NCI-H524 (cell line): ENCODE measurements at places on chromosomes 6 and 20.

GRCh38 chr20:3614466-3614865, 48.7 kb downstream of the GFRA4 start:
- DNase-seq, result no peak

DNA sequence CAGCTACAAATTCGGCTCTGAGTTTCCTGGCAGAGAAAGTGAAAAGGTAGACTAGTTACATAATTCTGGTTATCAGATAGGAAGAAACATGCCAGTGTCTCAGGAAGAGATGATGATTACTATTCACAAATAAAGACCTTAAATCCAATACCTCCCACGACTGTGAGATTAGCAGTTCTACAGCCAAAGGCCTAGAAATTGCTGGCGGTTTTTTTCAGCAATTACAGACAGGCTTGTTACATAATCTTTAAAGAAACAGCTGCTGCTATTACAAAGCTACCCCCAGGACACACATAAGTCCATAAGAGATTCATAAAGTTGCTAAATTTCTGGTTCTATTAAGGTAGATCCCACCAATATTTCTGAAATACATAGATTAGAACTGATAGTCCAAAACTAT, 40.2 kb downstream of the PIGU start:
- no peak for DNase-seq

DNA sequence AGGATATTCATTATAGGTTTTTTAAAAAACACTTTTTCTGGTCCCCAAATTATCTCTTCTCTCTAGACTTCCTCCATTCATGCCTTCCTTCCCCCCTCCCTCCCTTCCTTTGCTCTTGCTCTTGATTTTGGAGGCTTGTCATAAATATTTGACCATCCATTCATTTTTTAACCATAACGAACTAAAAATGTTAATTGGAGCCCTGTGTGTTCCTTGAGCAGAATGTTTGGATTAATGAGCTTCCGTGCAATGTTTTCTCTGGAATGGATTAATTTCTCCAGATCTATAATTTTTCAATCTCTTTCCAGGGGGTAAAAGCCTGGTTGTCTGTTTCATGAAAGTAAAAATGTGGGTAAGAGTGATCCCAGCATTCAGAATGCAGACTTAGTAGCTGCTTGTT, 155.5 kb downstream of the ESR1 start:
- DNase-seq, result no peak

DNA sequence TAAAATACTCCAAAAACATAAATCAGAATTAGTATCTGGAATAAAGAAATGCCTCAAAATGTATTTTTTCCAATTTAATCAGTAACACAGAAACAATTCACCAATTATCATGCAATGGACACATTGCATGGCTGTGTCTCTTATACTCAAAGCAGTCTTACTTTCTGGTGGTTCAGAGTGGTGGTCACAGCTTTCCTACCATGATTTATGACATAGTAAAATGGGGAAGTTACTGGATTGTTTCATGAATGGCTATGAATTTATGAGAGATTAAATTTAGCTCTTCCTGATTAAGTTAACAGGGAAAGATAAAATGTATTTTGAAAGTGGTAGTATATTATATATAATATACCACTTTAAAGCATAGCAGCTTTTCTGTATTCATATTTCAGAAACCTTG, 331.5 kb upstream of the MAP3K7 start:
- DNase-seq, result no peak

- DNase-seq, result no peak
Measured at GRCh38 chr6:42471142-42471541, 19.4 kb upstream of the TRERF1 start.

GRCh38 chr6:129596522-129596921, 113.5 kb downstream of the ARHGAP18 start:
- DNase-seq, result no peak

DNA sequence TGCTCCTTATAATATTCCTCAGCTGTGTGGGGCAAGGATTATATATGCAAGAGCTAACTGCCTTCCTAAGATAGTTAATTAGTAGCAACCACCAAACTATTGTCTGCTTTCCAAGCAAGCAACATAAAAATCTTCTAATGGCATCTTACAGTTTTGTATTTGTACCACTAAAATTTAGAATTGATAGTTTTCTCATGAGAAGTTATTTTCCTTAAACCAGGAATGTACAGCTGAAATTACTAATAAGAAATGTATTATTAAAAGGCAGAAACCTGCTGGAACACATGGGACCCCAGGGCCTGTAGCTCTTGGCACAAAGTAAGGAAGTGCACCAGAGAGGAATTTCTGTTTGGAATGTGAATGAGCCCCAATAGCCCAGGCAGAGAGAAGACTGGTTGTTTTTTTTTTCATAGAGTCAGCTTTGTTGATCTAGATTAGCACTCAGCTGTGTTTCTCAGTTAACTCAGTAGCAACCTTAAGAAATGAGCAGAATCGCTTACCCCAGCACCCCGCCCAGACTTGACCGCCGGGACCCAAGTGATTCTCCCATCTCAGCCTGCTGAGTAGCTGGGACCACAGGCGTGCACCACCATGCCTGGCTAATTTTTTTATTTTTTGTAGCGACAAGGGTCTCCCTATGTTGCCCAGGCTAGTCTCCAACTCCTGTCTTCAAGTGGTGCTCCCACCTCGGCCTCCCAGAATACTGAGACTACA, 2.6 kb downstream of the MGME1 start:
- DNase-seq, result no peak

- no peak for DNase-seq
Measured at GRCh38 chr6:45626087-45626891, 248.6 kb upstream of the SUPT3H start.

- peak; percentile 39 for DNase-seq
Measured at GRCh38 chr6:106745824-106746582, 116.6 kb downstream of the QRSL1 start.

DNA sequence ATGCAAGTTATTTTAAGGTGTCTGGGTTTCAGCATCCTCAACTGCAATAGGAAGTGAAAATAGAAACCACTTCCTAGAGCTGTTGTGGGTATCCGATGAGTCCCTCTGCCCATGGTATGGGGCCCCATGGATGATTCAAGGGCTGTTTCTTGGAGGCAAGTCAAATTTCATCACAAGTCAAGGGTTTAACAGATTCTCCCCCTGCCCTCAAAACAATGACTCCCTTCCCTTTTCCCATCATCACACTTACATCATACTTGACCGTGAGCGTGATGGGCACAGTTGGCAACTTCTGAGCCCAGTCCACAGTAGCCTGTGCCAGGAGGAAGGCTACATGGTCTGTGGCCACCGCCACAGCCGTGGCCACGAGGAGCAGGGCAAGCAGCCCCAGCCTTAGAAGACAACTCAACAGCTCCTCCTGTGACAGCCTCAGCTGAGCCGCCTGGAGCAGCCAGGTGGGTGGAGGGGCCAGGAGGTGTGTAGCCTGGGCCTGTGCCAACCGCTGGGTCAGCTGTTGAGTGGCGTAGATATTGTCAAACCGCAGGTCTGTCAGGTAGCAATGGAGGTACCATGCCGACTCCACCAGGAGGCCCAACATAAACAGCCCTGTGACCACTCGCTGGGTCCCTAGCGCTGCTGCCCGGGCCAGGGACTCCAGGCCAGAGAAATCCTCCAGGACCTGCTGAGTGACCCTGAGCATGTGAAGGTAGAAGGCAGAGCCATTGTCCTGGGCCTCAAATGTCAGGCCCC, 5.2 kb downstream of the OCSTAMP start:
- DNase-seq, result no peak

GRCh38 chr6:75135450-75135849, 70.4 kb downstream of the COL12A1 start:
- DNase-seq, result no peak

GRCh38 chr6:5108536-5109150, 23.5 kb downstream of the PPP1R3G start:
- DNase-seq, result no peak

DNA sequence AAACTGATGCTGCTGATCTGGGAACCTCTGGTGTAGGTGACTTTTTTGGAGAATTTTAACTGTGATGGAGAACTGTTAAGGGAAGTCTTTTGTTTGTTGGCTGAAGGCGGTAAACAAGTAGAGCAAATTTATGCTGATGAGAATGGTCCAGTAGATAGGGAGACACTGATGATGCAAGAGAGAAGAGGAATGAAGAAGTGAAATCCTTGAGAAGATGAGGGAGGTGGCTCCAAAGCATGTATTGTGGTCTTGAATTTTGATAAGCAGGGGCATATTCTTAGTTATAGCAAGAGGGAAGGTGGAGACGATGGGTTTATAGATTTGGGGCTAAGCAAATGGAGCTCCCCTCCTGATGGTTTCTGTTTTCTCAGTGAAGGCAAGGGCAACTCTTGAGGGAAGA, 22.0 kb downstream of the MAPK14 start:
- DNase-seq, result no peak
